Hepatocyte (in vitro differentiated cells): ENCODE measurements at places on chromosomes 13 and 19. TPM values are rescaled to one million over a fixed set of nuclear protein-coding genes. Genes with fewer than 3 reads are reported as not detected.
A peak's percentile ranks its signal among the peaks of the same experiment; 100 is the strongest.

DNA sequence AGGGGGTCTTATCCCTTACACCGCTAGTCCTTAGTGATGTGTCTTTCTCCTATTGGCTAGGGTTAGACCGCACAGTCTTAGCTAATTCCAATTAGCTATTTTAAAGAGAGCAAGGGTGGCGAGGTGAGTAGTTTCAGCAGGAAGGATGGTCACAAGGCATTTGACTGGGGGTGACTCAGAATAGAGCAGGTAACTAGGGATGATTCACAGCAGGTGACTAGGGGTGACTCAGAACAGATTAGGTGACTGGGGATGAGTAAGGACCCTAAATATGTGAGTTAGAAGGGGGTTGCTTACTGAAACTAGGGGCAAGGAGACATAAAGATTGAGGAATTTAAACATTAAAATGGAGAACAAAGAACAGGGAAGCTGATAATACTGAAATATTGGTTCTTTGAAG is 64.3 kb downstream of the ZNF66 start:
- no peak overlapping the region for H3K27ac ChIP-seq
- H3K4me3 ChIP-seq = no peak overlapping the region
- DNase-seq = no peak
- H3K4me1 ChIP-seq = no peaks in the 10 kb centered on the region
- H3K27me3 ChIP-seq = no peaks in the 10 kb centered on the region

GRCh38 chr13:51397262-51397941 is 55.4 kb downstream of the INTS6 start:
- no peaks in the 10 kb centered on the region for H3K36me3 ChIP-seq
- H3K27ac ChIP-seq = peak overlapping the region; percentile 51
- H3K4me3 ChIP-seq = no peak overlapping the region
- peaks cover 7% of the 10 kb centered on the region for H3K4me1 ChIP-seq
- H3K27me3 ChIP-seq = no peaks in the 10 kb centered on the region

GRCh38 chr19:42422901-42423461 is 4.2 kb downstream of the LIPE start:
- H3K4me3 ChIP-seq = peak overlapping the region; percentile 81
- peaks cover 17% of the 10 kb centered on the region for H3K4me1 ChIP-seq
- peak overlapping the region; percentile 24 for H3K27ac ChIP-seq

- peak; percentile 34 for DNase-seq
- no peaks in the 10 kb centered on the region for H3K27me3 ChIP-seq
- H3K36me3 ChIP-seq = no peaks in the 10 kb centered on the region
- no peak overlapping the region for H3K4me3 ChIP-seq
These were observed 69.1 kb downstream of the ARHGEF18 start for GRCh38 chr19:7417671-7418324.

- no peaks in the 10 kb centered on the region for H3K36me3 ChIP-seq
- H3K27me3 ChIP-seq = no peaks in the 10 kb centered on the region
- H3K27ac ChIP-seq = no peak overlapping the region
- H3K4me3 ChIP-seq = no peak overlapping the region
These were observed 126.3 kb upstream of the SLC7A1 start for GRCh38 chr13:29721766-29722165.

- no peaks in the 10 kb centered on the region for H3K36me3 ChIP-seq
- H3K27ac ChIP-seq = no peak overlapping the region
- peak overlapping the region; percentile 46 for H3K4me3 ChIP-seq
- DNase-seq = no peak
- peaks cover 48% of the 10 kb centered on the region for H3K27me3 ChIP-seq
- H3K4me1 ChIP-seq = peaks cover 13% of the 10 kb centered on the region
These were observed 1.2 kb downstream of the GJB2 start for GRCh38 chr13:20191311-20192157.

GRCh38 chr19:23254141-23254910 is 4.1 kb upstream of the ZNF724 start:
- no peak overlapping the region for H3K4me3 ChIP-seq
- H3K27ac ChIP-seq = no peak overlapping the region
- no peaks in the 10 kb centered on the region for H3K27me3 ChIP-seq
- peaks cover 3% of the 10 kb centered on the region for H3K4me1 ChIP-seq
- no peaks in the 10 kb centered on the region for H3K36me3 ChIP-seq

DNA sequence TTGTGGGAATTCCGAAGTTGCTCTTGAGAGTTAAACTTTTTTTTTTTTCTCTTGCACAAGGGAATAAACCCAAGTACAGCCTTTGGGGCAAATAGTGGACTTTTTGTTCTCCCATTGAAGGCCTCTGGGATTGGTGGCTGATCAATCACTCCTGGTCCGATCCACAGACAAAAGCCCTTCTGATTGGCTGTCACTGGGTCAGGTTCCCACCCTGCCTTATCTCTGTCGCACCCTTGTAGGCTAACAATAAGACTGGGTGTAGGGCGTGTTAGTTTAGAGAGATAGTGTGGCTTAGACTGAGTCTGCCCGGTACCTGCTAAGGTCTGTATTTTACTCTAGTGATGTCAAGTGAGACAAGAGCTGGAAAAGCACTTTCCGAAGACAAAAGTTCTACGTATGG is 380.8 kb downstream of the NDFIP2 start:
- H3K4me3 ChIP-seq = no peak overlapping the region
- peaks cover 14% of the 10 kb centered on the region for H3K4me1 ChIP-seq
- H3K36me3 ChIP-seq = no peaks in the 10 kb centered on the region
- peak; percentile 65 for DNase-seq
- no peaks in the 10 kb centered on the region for H3K27me3 ChIP-seq
- H3K27ac ChIP-seq = peak overlapping the region; percentile 32

GRCh38 chr19:45716359-45717130 is 14.2 kb downstream of the FBXO46 start:
- H3K27me3 ChIP-seq = no peaks in the 10 kb centered on the region
- peak overlapping the region; percentile 86 for H3K27ac ChIP-seq
- H3K4me3 ChIP-seq = peak overlapping the region; percentile 34

DNA sequence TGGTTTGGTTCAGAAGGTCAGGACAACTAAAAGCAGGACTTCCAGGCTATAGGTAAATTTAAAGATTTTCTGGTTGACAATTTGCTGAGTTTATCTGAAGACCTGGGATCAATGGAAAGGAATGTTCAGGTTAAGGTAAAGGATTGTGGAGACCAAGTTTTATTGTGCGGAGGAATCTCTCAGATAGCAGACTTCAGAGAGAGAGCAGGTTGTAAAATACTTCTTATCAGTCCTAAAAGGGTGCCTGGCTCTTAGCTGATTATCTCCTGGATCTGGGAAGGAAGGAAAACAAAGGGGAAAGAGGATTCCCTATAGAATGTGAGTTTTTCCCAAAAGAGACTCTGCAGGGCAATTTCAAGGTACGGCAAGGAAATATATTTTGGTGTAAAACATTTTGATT is 851.5 kb downstream of the DACH1 start:
- H3K27me3 ChIP-seq = no peaks in the 10 kb centered on the region
- no peak overlapping the region for H3K4me3 ChIP-seq
- no peaks in the 10 kb centered on the region for H3K4me1 ChIP-seq
- DNase-seq = no peak
- H3K36me3 ChIP-seq = no peaks in the 10 kb centered on the region

GRCh38 chr13:77865622-77866021 is 53.0 kb downstream of the EDNRB start:
- peak; percentile 37 for DNase-seq
- H3K36me3 ChIP-seq = no peaks in the 10 kb centered on the region
- no peak overlapping the region for H3K27ac ChIP-seq
- peaks cover 6% of the 10 kb centered on the region for H3K4me1 ChIP-seq
- no peak overlapping the region for H3K4me3 ChIP-seq

DNA sequence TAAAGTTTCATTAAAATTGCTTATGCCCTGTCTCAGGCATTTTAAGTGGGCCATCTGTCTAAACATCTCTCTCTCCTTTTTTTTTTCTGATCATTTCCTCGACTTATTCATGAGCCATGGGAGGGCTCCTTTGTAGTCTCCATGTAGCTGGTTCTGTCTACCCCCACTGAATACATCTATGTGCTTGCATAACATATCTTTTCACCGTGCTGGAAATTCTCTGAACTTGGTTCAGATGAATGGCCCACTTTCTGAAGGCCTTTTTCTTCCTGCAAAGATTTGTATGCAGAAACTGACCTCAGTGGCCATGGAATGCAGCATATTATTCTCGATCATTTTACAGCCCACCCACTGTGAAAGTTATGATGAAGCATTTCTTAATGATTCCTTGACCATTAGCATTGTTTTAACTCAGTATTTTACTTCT is 225.3 kb downstream of the GGACT start:
- H3K27me3 ChIP-seq = no peaks in the 10 kb centered on the region
- peaks cover 6% of the 10 kb centered on the region for H3K4me1 ChIP-seq
- no peak overlapping the region for H3K4me3 ChIP-seq
- H3K27ac ChIP-seq = peak overlapping the region; percentile 29

DNA sequence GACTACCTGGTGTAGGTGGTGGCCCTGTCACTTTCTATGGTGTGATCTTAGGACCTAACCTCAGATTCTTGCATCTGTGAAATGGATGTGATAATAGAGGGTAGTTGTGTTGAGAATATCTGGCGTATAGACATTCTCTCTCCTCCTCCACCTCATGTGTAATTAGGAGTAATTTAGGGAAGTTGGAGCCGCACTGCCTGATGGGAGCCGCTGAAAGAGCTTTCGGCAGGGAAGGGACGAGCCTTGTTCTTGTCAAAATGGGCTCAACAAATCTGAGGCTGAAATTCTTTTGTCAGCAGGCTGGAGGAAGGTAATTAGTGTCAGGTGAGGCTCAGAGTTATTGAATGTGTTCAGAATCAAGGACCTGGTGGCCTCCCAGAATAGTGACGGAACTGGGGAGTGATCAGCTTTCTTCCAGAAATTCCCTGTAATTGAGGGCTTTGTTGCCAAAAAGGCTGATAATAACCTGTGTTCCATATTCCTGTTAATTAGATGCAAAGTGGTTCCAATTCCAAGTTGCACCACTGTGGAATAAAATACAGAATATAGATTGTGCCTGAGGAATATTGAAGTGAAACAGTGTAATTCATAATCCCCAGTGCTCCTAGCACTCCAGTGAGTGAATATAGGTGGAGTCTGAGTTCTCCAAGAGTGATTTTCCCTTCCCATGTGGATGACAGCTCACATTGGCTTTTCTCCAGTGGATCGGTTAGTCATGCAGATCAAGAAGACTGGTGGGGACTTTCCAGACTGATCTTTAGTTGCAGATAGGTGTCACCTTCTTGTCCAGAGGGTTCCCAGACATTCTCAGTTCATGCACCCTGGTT is 47.5 kb downstream of the SPATA13 start:
- H3K36me3 ChIP-seq = no peaks in the 10 kb centered on the region
- no peak overlapping the region for H3K27ac ChIP-seq
- no peak for DNase-seq
- no peaks in the 10 kb centered on the region for H3K27me3 ChIP-seq
- no peak overlapping the region for H3K4me3 ChIP-seq
- H3K4me1 ChIP-seq = peaks cover 4% of the 10 kb centered on the region

DNA sequence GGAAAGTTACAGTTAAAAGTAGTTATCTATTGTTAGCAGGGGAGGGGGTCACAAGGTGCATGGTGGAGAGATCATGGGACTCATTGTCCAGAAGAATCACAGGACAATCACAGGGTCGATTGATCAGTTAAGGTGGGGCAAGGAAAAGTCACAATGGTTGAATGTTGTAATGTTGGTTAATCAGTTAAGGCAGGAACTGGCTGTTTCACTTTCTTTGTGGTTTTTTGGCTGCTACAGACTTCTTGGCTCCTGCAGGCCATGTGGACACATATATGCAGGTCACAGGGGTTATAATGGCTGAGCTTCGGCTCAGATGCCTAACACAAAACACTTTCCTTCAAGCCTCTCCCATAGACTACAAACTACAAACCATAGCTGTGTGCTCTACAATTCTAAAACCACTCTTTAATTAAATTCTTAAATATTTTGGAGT is 6.9 kb upstream of the ZNF431 start:
- H3K4me1 ChIP-seq = peaks cover under 1% of the 10 kb centered on the region
- H3K27ac ChIP-seq = no peak overlapping the region
- no peak for DNase-seq
- H3K4me3 ChIP-seq = no peak overlapping the region
- H3K27me3 ChIP-seq = no peaks in the 10 kb centered on the region

- peak overlapping the region; percentile 31 for H3K27ac ChIP-seq
- no peak for DNase-seq
- H3K4me1 ChIP-seq = peaks cover 11% of the 10 kb centered on the region
- no peaks in the 10 kb centered on the region for H3K27me3 ChIP-seq
- no peak overlapping the region for H3K4me3 ChIP-seq
- no peaks in the 10 kb centered on the region for H3K36me3 ChIP-seq
These were observed 33.1 kb upstream of the EPHX3 start for GRCh38 chr19:15265214-15265849.

GRCh38 chr19:9644472-9644871 is 23.4 kb upstream of the ZNF561 start:
- no peak overlapping the region for H3K27ac ChIP-seq
- H3K4me1 ChIP-seq = no peaks in the 10 kb centered on the region
- DNase-seq = no peak
- H3K36me3 ChIP-seq = no peaks in the 10 kb centered on the region

- H3K27ac ChIP-seq = no peak overlapping the region
- no peaks in the 10 kb centered on the region for H3K36me3 ChIP-seq
- no peak for DNase-seq
These were observed 19.4 kb upstream of the DHRS12 start for GRCh38 chr13:51823359-51823758.

DNA sequence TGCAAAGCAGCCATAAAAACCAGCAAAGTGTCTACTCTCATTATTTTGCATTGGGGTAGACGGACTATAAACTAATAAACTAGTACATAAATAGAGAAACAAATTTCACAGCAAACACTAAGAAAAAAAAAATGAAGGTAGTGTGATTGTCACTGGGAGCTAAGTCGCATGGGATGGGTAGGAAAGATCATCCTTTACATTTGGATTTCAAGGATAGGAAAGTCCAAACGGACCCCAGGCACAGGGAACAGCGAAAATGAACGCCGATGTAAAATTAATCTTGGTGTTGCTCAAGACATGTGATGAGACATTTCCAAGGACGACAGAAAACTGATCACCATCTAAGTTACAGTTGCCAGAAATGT is 690 bp upstream of the SGTA start:
- H3K36me3 ChIP-seq = no peaks in the 10 kb centered on the region
- no peak for DNase-seq
- peaks cover 17% of the 10 kb centered on the region for H3K4me1 ChIP-seq
- H3K27ac ChIP-seq = peak overlapping the region; percentile 82
- no peaks in the 10 kb centered on the region for H3K27me3 ChIP-seq
- no peak overlapping the region for H3K4me3 ChIP-seq

Gene GPR12
- not detected in 2 replicates for total RNA-seq

Gene CD33
- total RNA-seq = 0.23 TPM in 1 of 2 replicates, not detected in the other

Gene SIGLEC12
- not detected in 2 replicates for total RNA-seq

Gene LRFN3
- 4.7 and 5.3 TPM in 2 replicates for total RNA-seq

Gene SELENOV
- total RNA-seq = 0.50 and 2.0 TPM in 2 replicates

Gene PRRG2
- total RNA-seq = 6.0 and 10.2 TPM in 2 replicates

Gene ZNF790
- 8.7 and 13.8 TPM in 2 replicates for total RNA-seq

Gene KLK1
- 2.7 and 3.9 TPM in 2 replicates for total RNA-seq
